ENCODE measurements at places on chromosomes 2 and 18.

DNA sequence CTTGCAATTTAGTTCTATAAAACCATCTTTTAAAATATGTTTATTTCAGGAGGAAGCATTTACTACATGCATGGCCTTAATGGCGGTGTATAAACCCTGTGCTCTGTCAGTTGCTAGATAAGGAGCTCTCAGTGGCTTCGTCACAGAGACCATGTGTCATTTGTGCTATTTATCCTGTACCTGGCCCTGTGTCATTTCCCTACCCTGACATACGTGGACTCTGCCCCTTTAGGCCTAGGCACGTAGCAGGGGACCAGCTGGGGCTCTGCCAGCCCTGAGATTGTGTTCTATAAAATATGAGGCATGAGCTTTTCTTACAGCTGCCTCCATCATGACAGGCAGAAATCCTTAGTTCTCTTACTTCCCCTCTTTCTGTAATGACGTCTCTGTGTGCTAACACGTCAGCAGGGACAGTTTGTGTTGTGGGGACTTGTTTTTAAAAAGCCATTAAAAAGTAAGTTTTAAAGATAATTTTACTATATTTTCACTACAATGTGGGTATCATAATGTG, 88.0 kb downstream of the ITGB1BP1 start:
- DNase-seq: no peak

- DNase-seq: no peak
These were observed 45.6 kb downstream of the ATOH8 start for GRCh38 chr2:85799215-85799956.

DNA sequence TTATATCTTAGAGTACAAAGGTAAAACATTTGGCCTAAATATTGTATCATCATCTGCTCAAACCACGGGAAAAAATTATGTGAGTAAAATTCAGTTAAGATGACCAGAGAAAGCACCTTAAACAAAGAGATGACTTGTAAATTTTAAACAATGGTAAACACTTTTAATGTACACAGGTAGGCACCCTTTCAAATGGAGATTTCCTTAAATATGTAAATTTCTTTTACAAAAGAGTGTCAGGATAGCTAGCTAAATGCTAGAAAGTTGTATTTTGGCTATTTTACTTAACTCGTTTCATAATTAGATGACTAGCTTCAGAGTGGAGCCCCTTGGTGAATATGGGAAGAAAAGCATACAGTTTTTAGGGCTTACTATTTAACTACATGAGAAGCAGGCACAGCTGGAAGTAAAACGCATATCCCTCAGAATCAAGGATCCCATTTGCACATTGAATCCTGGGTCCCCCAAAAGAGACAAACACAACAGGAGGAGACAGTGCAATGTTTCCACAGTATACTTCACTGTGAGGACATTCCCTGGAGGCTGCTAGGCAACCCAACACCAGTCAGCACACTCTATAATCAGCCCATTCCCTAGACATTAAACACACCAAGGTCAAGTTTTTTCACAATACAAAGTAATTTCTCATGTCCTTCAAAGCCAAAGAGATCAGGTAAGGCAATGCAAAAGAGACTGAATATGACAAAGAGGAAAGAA, 1154.4 kb downstream of the DPP10 start:
- no peak for DNase-seq

DNA sequence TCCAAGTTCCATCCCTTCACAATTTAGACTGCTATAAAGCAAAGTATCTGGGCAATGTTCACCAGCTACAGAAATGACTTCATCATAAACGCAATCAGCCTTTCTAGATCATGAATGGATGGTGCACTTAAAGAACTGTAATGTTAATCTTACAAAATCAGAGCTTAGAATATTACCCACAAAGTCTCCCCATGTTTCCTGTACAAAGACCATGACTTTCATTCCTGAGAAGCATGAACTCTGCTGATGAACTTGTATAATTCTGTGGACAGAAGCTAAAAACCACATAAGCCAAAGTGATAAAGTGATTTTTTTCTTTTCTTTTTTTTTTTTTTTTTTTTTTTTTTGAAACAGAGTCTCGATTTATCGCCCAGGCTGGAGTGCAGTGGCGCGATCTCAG, 53.3 kb downstream of the C1D start:
- DNase-seq: no peak

- DNase-seq: no peak
These were observed at the start of gene HOXD11 for GRCh38 chr2:176106581-176107539. Gene HOXD11 (plus strand): TSS chr2:176107280. CDS start chr2:176107356, 76 bp downstream.

DNA sequence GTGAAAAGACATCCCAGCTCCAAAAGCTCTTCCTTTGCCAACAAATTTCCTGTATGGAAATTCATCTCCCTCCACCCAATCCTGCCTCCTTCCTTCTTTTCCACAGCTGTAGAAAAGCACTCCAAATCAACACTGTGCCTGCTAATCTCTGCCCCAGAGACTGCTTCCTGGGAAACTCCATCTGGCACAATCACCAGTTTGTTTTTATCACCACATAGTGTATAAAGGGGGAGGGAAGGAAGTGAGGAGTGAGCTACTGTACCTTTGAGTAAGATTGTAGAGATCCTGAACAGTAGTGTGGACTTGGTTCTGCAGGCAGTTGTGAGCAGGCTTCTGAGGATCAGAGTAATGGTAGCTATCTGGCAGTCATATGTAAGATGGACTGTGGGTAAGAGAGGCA, 14.7 kb upstream of the FAM237A start:
- DNase-seq: no peak

- no peak for DNase-seq
These were observed 125.2 kb upstream of the COL3A1 start for GRCh38 chr2:188848887-188849435.

DNA sequence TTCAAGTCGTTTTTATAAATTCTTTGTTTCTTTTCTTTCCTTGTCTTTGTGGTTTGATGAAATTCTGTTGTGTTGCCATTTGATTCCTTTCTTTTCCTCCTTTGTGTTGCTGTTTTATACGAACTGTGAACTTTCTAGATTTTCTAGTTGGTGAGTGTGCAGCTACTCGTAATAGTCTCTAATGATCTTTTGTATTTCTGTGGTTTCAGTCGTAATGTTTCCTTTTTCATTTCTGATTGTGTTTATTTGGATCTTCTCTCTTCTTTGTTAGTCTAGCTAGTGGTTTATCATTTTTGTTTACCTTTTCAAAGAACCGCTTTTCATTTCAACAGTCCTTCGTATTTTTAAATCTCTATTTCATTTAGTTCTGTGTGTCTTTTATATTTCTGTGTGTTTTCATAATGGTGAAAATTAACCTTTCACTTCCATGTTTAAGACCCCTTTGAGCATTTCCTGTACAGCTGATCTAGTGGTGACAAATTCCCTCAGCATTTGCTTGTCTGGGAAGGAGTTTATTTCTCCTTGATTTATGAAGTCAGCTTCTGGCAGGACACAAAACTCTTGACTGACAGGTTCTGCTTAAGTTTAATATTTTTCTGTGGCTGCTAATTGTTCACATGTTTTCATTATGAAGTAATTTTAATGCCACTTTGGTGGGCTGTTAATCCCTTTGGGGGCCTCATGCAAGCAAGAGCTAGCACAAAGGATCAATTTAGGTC, 16.2 kb upstream of the MALT1 start:
- no peak for DNase-seq

- DNase-seq: peak; percentile 25
These were observed 584 bp upstream of the DNER start for GRCh38 chr2:229714736-229715541.

DNA sequence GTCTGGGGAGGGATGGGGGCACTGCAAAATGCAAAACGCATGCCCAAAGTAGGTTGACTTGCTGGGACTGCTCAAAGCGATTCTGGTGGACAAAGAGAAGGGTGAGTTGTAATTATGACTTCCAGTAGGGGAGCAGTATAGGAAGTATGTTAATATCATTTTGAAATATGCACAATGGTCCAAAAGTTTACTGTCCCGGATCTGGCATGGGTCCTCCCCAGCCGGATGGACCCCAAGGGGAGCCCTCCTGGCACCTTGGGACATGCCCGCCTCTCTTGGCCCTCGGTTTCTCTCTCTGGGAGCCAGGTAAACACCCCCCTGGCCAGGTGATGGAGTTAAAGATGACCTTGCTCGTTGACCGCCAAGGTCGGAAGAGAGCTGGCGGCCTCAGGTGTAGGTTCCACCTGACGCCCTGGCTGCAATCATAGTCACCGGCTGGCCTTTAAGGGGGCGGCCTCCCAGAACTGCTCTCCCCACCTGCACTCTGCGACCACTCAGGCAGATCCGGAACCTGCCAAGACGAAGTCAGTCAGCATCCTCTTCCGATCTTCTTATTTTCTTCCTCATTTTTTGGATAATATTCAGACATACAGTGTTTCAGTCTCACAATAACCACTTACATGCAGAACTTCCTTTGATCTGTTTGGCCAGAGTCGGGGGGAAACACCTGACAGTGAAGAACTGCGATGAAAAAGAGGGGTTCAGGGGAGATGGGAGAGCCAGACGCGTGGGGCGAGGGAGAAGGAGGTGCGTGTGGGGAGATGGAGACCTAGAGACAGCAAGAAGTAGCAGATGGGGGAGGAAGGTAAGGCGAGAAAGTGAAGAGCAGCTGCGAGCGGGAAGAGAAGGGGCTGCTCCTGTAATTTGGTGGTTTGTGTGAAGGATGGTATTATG, 148.3 kb downstream of the MEIS1 start:
- no peak for DNase-seq

- DNase-seq: no peak
These were observed 46.1 kb downstream of the SPRED2 start for GRCh38 chr2:65386344-65386743.

Data from amygdala (tissue), 56 donors.